Skeletal muscle tissue (tissue), 5 donors: ENCODE measurements at places on chromosomes 11 and 22. TPM values are rescaled to one million over a fixed set of nuclear protein-coding genes. Genes with fewer than 3 reads are reported as not detected.

CLTCL1 gene
- total RNA-seq, result 33.4 TPM

RAB1B gene
- 33.9 TPM for total RNA-seq

CRYBA4 gene
- total RNA-seq, result not detected

CYP2R1 gene
- 9.9 TPM for total RNA-seq

POU2AF2 gene
- not detected for total RNA-seq

TIMP3 gene
- total RNA-seq, result 64.2 TPM
